ENCODE measurements at places on chromosomes 12 and 14.

DNA sequence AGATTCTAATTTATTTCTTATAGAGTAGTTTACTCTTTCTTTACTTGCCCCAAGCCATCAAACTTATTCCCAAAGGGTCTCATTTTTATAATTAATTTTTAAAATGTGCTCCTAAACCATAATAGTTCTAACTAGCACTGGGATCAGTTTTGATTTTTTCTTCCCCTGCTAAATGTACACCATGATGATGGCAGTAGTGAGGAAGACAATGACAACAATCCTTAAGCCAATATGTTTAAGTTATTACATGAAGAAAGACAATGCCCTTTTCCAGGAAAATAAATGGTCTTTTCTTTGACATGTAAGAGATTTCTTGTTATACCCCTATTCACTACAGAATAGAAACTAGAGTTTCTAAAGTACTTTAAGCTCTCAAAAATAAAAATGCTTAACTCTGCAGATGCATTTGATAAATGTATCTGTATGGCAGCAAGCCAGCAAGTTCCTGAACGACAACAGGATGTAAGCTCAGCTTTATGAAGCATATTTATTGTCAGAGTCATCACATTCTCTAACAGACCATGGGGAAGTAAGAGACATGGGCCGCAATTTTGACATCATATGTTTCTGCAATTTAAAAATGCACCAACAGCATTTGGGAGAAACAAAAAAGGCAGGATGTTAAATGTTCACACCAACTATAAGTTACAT, 36.0 kb upstream of the SNX6 start:
- DNase-seq = peak; percentile 32

- DNase-seq = no peak
Measured at GRCh38 chr12:14654842-14655241, 41.6 kb downstream of the GUCY2C start.

- DNase-seq = no peak
Measured at GRCh38 chr14:62002642-62003041, 240.4 kb downstream of the SNAPC1 start.

- DNase-seq = no peak
Measured at GRCh38 chr14:69696633-69697557, 70.0 kb upstream of the SRSF5 start.

- DNase-seq = no peak
Measured at GRCh38 chr12:117030187-117030900, 68.9 kb downstream of the TESC start.

GRCh38 chr12:117342682-117343081, 18.7 kb downstream of the NOS1 start:
- DNase-seq = no peak

- DNase-seq = no peak
Measured at GRCh38 chr12:66159123-66159522, 10.7 kb downstream of the TMBIM4 start.

All from Peyer's patch (tissue), 4 donors.